Progenitor cell of endocrine pancreas (in vitro differentiated cells): ENCODE measurements at places on chromosomes 16 and 17.

DNA sequence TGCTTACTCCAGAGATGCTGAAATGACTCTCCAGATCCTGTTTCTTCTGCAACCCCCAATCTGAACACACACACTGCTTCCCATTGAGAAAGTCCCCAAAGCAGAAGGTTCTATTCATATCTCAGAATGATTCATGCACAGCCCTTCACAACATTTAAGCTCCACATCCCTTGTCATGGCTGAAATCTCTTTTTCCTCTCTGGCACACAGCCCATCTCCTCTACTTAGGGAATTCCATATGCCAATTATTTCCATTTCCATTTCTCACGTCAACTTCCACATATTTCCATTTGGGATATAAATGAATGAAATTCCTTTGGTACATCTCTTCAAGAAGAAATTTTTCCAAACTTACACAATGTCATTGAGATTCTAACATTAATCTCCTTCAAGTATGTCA lies 119.6 kb downstream of the CDH11 start:
- no peak for DNase-seq

- no peak for DNase-seq
Observed at GRCh38 chr17:14329900-14330491, 29.1 kb downstream of the HS3ST3B1 start.

GRCh38 chr16:64096689-64097088 lies 1025.2 kb downstream of the CDH11 start:
- no peak for DNase-seq

GRCh38 chr17:1967213-1967612 lies 57.9 kb downstream of the RTN4RL1 start:
- DNase-seq = no peak

DNA sequence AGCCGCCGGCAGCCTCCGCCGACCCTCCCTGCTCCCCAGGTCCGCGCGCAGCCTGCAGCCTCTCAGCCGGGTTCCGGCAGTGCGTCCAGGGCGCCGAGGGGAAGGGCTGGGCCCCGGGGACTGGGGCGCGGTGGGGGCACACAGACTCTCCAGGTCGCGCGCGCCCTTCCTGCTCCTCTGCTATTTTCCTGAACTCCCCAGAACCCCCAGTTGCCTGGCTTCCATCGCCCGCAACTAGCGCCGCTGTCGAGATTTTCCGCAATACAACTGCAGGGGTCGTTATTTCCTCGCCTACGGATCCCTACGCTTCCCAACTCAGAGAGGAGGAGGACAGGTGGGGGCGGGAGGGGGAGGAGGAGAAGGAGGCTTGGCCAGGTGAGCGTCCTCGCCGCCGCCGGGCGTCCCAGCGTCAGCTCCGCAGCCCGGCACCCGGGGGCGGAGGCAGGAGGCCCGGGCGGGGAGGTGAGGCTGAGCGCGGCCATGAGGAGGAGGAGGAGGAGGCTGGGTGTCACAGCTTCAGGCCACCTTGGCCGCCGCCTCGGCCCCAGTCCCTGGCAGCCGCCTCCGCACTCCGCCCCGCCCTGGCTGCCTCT lies at the start of gene CA10:
TSS of gene CA10 (minus strand) at position 265 of the 593 bp plus-strand sequence.
- peak; percentile 26 for DNase-seq

DNA sequence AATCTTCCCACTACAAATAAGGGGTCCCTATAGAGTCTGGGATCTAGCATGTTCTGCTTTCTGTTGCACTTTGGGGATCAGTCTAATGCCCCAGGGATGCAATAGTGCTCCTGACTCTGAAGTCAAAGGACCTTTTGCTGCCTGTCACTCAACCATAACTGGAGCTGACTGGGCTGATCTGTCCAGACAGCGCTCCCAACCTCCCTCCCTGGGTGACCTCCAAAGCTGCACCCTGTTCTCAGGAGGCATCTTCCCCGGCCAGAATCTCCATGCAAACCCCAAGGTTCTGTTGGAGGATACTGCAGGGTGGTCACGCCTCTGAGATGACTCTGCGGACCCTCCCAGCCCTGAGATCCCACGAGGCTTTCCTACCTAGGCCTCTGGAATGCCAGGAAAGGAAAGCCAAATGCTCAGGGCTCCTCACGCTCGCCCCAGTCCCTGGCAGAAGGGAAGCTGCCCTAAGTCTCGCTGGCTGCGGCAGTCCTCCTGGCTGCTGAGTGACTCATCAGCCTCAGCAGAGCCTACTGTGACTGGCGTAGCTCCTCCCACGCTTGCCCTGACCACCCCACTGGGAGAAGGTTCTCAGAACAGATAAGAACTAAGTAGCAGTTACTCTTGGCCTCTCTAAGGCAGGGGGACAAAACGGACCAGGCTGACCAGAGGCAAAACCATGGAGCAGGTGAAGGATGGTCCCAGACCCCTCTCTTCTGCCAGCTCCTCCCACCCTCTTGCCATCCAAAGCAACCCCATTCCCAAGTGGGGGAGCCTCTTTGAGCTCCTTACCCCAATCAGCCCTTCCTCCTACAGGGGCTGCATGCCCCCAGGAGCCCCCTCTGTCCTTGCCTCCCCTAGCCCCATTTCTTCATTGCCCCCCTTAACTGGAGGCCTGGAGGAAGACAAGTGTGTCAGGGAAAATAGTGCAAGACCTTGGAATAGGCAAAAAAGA lies 124.1 kb upstream of the TNRC6C start:
- no peak for DNase-seq

DNA sequence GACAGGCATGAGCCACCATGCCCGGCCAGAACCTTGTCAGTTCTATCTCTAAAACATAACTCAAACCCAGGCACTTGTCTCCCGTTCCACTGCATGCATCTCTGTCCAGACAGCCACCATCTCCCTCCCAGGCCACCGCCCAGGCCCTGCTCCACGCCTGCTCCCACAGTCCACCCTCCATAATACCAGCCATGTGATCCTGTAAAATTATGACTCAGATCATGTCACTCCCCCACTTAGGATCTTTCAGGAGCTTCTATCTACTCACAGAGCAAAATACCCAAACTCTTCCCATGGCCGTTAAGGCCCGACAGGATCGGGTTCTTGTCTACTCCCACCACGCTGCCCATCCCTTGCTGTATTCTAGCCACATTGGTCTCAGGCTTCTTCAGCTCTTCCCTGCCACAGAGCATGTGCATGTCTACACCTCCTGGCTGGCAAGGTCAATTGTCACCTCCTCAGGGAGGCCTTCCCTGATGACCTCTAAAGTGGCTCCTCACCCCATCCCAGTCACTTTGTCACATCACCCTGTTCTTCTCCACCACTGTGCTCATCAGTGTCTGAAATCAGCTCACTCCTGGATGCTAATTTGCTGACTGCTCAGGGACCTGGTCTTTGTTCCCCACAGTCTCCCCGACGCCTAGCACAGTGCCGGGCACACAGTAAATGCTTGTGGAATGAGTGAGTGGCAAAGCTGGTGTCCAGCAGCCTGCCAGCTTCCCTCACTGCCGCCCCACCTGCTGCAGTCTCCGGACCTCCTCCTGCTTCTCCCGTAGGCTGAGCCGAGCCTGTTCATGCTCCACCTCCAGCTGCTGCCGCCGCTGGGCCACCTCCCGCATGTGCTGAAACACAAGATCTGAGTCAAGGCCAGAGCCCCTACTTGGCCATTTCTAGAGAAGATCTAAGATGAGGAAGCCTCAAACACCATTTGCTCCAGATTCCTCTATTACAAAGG lies 6.7 kb downstream of the TSPOAP1 start:
- DNase-seq = no peak

GRCh38 chr17:19269106-19269505 lies 31.9 kb downstream of the EPN2 start:
- DNase-seq = no peak

DNA sequence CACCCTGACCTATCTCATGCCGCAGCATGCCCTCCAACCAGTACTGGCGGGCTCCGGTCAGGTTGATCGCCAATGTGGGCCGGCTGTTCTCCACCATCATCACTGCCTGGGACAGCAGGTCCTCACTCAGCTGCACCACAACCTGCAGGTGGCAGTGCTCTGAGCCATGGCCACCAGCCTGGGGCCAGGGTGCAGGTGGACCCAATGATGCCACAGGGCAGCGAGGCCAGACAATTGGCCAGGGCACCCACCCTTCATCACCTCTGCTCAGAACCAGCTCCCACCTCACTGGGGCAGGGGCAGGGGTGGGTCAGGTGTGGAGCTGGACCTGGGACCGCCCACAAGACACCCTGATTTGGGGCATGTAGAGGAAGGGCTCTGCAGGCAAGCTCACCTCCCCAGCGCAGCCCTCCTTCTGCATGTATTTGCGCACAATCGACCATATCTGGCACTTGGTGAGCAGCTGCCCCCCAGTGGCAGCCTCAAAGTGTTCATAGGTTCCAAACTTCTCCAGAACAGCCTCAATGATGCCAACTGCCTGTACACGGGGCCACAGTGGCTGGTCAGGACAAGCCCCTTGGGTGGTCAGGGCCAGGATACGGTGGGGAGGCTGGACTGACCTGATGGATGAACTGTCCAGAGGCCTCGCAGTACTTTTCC lies 4.2 kb downstream of the MATCAP1 start:
- no peak for DNase-seq

- DNase-seq = no peak
Observed at GRCh38 chr17:75834279-75834920, 9.8 kb downstream of the UNC13D start.

- no peak for DNase-seq
Observed at GRCh38 chr17:72452286-72453173, 331.7 kb downstream of the SOX9 start.

GRCh38 chr17:54971147-54971546 lies 2.6 kb downstream of the STXBP4 start:
- DNase-seq = no peak

- DNase-seq = no peak
Observed at GRCh38 chr17:35257208-35257659, 14.4 kb downstream of the SLFN5 start.

GRCh38 chr16:84517366-84517765 lies 12.9 kb upstream of the MEAK7 start:
- no peak for DNase-seq

- DNase-seq = no peak
Observed at GRCh38 chr16:49058382-49058781, 223.3 kb downstream of the CBLN1 start.

- no peak for DNase-seq
Observed at GRCh38 chr17:80738987-80739730, 194.5 kb downstream of the RPTOR start.

- no peak for DNase-seq
Observed at GRCh38 chr16:51113236-51114125, 37.6 kb downstream of the SALL1 start.

GRCh38 chr17:70922268-70922667 lies 752.9 kb downstream of the KCNJ2 start:
- DNase-seq = no peak

DNA sequence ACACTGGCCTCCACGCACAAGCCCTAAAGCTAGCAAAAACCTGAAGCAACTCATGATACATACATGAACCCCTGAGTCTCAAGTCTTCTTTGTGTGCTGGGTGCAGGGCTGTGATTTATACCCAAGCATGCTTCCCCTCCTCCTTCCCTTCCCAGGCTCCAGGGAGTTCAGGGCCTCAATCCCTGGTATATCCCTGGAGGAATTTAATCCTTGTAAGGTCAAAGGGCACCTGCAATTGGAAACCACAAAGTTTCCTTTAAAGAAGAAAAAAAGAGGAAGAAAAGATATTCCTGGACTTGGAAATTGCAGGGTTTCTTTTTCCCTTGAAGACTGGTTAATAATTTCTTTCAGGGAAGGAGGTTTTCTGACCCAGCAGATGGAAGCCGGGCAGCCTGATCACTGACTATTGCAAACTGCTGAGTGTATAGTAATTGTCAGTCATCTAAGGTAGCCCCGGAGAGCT lies 182.3 kb downstream of the AATF start:
- no peak for DNase-seq

GRCh38 chr17:60767744-60768308 lies 90.2 kb downstream of the BCAS3 start:
- DNase-seq = no peak

DNA sequence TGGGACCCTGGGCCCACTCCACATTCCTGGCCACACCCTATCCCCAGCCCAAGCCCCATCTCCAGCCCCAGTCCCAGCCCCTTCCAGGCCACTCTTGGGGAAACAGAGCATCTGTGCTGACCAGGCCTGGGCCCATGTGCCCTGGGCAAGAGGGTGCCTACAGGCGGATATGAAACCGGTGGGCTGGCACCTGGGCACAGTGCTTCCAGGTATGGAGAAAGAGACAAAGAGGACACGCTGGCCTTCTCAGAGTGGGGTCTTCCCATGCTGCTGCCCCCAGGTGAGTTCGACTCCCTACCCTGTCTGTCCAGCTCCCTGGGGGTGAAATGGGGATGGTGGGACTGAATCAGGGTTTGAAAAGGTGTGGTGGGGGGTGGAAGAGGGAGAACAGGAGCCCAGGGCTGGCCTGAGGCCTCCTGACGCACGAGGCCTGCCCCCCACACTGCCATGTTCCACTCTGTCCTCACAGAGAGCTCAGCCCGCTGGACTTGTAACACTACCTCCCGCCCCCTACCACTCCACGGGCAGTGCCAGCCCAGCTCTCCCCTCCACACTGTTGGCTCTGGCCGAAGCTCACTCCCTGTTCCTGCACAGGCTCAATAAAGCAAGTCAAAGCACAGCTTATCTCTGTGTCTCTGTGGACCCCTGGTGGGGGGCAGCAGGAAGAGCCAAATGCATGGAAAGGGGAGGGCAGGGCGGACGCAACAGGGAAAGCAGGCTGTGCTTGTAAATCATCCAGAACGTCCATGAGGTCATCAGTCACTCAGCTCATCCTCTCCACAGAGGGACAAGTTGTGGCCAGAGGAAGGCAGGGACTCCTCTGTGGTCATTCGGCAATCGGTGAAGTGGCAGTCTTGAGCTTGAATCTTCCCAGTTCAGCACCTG lies 71.1 kb upstream of the TMEM97 start:
- no peak for DNase-seq

- DNase-seq = peak; percentile 64
Observed at GRCh38 chr17:37608351-37609169, 658 bp downstream of the SYNRG start.

DNA sequence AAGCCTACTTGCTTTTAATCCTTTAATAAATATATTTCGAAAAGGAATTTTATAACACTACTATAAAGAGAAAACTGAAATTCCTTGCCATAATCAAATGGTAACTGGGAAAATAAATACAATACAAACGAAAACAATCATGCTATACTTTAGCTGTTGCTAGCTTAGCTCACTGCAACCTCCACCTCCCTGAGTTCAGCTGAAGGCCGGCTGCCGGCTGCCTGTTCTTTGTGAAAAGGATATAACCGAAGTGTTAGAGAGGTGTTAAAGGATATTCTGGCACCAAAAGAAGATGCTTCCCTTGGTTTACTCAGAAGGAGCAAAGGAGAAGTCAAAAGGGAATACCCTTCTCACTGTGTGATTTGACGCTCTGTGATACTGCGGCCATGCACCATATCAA lies 108.5 kb downstream of the CACNG3 start:
- no peak for DNase-seq

DNA sequence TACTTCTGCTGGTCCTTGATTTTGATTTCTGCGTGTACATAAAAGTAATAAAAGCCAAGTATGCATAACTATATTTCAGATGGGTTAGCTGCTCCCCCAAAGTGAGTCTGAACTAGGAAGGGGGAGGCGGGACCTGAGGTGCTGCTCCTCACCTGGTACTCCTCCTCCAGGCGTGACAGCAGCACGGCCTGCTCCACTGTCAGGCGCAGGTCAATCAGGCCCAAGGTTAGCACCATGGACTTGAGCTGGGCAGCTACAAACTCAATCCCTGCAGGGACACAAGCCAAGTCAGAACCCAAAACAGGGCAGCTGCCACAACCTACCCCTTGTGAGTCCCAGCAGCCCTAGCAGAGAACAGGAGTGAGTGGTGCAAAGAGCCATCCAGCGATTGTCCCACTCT lies 18.0 kb downstream of the ATPAF2 start:
- no peak for DNase-seq

- DNase-seq = no peak
Observed at GRCh38 chr16:80122115-80122514, 418.7 kb upstream of the DYNLRB2 start.

- peak; percentile 94 for DNase-seq
Observed at GRCh38 chr16:67326472-67327309, at the start of the genes KCTD19 and LRRC36. Gene KCTD19 (minus strand): TSS chr16:67326741. CDS start chr16:67326707, 34 bp downstream. Gene LRRC36 (plus strand): TSS chr16:67326815. CDS start chr16:67326863, 48 bp downstream.

- DNase-seq = no peak
Observed at GRCh38 chr16:87507351-87508069, 14.7 kb upstream of the ZCCHC14 start.
